ENCODE measurements at places on chromosomes 7 and 10.

DNA sequence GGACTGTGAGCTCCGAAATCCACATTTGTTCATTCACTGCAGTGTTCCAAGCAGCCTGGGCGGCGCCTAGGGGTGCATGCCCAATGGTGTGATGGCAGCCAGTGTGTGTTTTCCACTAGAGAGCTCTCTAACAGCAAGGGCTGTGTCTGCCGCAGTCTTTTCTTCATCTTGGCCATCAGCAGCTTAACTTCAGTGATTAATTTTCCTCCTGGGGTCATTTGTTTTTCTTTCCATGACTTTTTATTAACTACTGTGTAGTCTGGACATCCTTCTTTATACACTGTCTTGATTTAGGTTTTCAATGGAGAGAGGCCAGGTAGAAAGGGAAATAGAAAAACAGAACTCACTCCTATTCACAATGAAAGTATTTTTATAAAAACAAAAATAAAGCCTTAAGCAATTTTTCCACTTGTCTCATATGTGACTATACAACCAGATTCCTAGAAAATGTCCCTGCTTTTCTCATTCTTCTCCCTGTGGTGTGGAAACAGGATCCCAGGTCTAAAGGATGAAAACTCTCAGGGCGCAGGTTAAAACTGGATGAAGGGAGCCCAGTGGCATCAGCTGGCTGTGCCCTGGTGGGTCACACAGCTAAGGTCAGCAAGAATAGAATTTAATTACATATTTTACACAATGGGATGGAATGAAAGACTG, 176.8 kb downstream of the PKD1L1 start:
- peak; percentile 83 for DNase-seq

DNA sequence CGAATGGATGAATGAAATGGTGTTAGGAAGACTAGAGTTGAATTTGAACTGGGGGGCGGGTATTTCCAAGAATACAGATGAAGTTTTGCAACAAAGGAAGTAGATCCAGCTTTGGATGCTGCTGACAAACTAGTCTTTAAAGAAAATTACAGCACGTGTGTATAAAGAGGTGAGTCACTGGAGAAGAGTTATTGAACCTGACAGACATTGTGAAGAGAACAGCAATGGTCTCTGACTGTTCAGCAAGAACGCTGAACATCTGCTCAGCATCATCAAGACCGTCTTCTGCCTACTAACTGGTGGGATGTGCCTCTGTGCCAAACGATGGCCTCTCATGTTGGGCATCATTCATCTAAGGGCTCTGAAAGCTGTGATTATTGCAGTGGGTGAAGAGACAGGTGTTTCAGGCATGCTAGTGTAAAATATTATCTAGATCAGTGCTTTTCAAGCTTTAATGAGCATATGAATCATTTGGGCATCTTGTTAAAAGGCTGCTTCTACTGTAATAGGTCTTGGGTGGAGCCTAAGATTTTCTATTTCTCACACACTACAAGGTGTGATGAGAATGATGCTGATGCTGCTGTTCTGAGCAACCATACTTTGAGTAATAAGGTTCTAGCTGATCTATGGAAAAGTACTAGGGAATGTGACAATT, 291.3 kb downstream of the PTEN start:
- DNase-seq: no peak

GRCh38 chr7:40175725-40176510, 41.1 kb downstream of the SUGCT start:
- DNase-seq: no peak

- no peak for DNase-seq
Measured at GRCh38 chr7:115749924-115750323, 280.6 kb downstream of the TFEC start.

- DNase-seq: no peak
Measured at GRCh38 chr7:70586822-70587221, 545.1 kb upstream of the GALNT17 start.

DNA sequence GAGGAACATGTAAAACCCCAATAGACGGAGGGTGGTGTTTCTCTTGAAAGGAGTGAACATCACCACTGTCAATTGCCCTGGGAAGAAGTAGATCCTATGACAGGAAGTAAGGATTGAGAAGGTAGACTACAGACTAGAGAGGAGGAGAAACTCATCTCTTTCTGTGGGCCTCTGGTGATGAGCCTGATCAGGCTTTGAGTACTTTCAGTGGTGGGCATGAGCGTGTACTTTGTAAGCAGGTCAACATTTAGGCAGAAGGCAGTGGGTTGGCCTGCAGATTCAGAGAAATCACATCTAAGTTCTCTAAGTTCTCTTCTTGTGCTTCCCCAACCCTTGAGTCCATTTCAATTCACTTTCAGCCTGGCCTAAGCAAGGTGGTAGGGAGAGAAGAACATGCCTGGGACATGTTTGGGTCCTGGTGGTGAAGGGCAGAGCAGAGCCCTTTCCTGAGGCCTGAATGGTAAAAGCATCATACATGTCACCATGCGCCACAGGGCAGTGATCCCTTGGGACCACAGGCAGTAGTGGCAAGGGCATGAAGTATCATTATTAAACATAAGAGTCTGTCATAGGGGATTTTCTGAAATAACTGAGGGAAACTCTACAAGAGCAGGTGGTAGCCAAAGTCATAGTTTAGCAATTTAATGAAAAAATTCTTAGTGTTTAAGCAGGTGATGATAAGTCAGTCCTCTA, 56.4 kb upstream of the ANKRD1 start:
- no peak for DNase-seq

DNA sequence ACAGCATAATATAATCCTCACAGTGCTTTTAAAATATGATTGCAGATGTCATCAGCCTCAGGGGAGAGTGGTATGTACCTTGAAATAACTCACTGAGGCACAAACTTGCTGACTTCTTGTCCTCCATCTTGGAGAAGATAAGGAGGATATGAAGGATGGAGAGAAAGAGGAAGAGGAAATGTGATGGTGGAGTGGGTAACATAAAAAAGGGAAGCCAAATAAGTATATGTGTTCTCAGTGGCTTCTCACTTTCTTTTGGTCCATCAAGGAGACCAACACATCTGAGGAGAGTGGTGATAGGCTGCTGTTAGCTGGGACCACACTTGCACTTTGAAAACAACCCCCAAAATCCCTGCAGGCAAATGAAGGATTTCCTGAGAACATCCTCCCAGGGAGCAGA, 21.6 kb upstream of the ZNF37A start:
- DNase-seq: no peak

- peak; percentile 31 for DNase-seq
Measured at GRCh38 chr10:92124616-92125143, 166.2 kb downstream of the CPEB3 start.

GRCh38 chr7:16202303-16202702, 219.0 kb downstream of the CRPPA start:
- no peak for DNase-seq

DNA sequence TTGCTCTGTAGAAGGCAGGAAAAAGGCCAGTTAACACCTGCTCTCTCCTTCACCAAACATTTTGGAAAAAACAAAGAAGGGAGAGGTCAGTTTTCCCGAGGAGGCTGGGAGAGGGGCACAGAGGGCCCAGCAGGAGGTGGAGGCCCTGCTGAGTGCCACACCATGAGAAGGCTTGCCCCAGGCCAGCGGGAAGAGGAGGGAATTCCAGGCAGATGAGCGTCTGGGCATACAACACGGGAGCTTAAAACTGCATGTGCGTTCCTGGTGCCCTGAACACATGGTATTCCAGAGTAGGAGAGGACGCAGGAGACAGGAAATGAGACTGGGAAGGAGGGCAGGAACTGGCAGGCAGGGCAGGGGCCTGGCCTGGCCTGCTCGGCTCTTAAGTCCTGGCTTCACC, 182.4 kb downstream of the CCDC3 start:
- DNase-seq: no peak

- DNase-seq: no peak
Measured at GRCh38 chr7:20864221-20864620, 77.5 kb upstream of the SP8 start.

DNA sequence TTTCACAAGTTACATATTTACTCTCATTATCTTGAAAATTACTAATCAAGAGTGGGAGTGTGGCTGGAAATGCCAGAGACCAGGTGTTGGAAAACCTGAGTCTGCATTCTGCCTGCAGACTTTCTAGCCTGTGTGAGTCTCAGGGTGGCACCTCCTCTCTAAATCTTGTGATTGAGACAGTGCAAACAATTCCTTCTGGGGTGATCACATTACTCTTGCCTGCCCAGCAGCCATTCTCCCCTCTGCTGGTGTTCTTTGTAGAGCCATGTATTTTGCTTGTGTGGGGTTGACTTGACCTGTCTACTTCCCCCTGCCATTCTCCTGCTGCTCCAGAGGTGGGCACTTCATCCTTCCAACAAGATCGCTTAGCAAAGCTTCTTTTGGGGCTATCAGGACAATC, 101.1 kb downstream of the RAPGEF5 start:
- no peak for DNase-seq

DNA sequence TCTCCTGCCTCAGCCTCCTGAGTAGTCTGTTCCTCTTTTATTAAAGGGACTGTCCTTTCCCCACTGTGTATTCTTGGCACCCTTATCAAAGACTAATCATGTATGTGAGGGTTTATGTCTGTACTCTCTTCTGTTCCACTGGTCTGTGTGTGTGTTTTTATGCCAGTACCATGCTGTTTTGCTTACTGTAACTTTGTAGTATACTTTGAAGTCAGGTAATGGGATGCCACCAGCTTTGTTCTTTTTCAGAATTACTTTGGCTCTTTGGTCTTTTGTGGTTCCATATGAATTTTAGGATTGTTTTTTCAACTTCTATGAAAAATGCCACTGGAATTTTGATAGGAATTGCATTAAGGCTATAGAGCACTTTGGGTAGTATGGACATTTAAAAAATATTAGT, 14.1 kb upstream of the AMZ1 start:
- no peak for DNase-seq

- DNase-seq: peak; percentile 75
Measured at GRCh38 chr10:48658243-48658974, 26.3 kb upstream of the WDFY4 start.

All from right hindlimb (tissue), 1 donor.